Stimulated activated CD4-positive, alpha-beta T cell treated with anti-CD3 and anti-CD28 coated beads, Interleukin-4, amount 100 ng/mL, for 1 hour (primary cell): ENCODE measurements at places on chromosomes 3 and 15.

DNA sequence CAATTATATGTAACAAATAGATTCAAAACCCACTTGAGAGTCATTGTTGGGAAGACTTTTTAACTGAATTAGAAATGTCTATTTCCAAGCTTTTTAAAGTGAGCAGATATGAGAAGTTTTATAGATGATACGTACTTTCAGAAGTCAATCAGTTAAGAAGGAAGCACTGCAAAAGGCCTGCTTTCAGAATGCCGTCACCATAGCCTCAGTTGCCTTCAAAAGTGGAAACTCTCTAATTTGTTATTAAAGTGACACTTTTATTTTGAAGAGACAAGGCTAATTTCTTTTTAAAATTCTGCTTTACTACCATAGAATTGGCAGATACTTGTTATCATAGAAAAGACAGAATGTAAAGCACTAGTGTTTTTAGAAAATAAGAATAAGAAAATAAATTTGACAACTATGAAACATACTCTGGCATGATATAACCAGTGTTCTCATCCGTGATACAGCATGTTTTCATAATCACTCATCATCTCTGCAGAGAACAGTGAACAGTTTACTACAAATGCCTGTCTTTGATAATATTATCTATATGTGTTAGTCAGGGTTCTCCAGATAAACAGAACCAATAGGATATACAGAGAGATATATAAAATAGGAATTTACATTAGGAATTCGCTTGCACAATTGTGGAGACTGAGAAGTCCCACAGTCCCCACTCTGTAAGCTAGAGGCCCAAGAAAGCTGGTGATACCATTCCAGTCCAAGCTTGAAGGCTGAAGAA, 7.0 kb upstream of the PLD1 start:
- no peak for DNase-seq

DNA sequence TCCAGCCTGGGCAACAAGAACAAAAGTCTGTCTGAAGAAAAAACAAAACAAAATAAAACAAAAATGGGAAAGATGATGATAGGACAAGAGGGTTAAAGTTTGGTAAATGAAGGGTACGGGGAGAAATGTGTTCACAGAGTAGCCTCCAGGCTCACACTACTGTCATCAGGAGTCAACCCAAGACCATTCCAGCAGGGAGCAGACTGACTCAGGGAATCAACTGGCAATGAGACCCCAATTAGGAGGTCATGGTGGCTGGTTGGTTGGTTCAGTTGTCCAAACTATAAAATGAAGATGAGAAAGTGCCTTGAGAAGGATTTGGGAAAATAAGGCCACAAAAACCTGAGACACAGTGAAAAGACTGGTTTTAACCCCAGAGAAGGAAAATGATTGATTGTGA, 51.8 kb downstream of the KLHL6 start:
- DNase-seq: no peak

DNA sequence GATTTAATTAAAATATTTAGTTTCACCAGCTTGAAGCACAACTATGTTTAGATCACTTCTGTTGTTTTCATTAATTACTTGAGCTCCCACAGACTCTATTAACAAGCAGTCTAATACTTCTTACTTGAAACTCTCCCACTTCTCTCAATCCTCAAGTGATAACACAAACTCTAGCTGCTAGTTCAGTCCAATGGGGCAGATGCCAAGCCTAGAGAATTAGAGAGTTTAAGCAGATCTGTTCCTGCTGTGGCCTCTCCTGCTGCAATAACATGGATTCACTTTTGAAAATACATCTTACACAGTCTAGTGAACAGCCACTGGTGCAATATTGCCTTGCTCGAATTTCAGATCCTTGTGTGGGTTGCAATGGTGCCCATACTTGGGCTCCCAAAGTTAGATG, 566.4 kb upstream of the SGO1 start:
- no peak for DNase-seq

- no peak for DNase-seq
Observed at GRCh38 chr3:121730940-121731687, 18.4 kb downstream of the GOLGB1 start.

- DNase-seq: no peak
Observed at GRCh38 chr3:180068023-180068422, 31.3 kb upstream of the PEX5L start.

DNA sequence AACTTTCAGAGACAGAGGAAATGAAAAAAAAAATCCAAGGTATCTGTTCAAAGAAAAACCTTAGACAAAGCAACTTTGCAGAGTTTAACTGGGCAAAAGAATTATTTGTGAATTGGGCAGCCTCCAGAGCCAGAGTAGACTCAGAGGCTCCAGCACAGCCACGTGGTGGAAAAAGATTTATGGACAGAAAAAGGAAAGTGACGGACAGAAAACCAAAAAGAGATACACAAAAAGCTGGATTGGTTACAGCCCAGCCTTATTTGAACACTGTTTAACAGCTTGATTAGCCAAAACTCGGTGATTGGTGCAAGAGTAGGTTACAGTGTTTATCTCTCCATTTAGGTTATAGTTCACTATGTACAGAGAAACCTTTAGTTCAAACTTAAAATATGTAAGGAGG, 23.7 kb upstream of the GPD1L start:
- no peak for DNase-seq

- DNase-seq: no peak
Observed at GRCh38 chr3:8001712-8002111, 499.9 kb upstream of the LMCD1 start.

DNA sequence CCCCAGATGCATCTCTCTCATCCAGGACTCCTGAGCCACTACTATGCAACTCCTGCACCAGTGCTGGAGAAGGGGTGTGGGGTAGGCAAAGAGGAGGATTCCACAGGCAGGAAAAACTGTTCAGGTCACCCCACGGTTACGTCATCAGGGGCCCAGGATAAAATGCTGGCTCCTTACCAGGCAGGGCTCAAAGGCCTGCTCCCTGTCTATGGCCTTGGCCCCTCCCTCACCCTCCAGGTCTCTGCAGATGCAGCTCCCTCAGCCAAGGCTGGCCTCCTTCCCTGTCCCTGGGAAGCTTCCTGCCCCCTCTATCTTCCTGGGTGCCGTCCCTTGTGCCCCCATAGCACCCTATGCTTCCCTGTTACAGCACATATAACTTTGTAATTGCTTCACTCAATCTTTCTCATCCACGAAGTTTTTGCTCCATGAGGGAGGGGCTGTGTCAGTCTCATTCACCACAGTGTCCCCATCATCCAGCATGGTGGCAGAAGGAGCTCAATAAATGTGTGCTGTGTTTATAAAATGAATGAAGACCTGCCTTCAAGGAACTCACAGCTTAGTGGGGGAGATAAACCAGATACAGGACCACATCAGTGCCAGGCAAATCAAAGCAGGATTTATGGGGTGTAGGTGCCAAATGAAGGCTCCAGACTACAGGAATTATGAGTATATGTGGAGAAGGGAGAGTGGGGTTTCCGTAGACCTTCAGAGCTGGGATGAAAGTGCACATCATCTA, 18.6 kb downstream of the KBTBD13 start:
- no peak for DNase-seq

- DNase-seq: no peak
Observed at GRCh38 chr3:155369244-155369643, 75.8 kb upstream of the STRIT1 start.

- DNase-seq: no peak
Observed at GRCh38 chr3:111784001-111784400, 75.1 kb upstream of the PHLDB2 start.

- peak; percentile 63 for DNase-seq
Observed at GRCh38 chr3:16286161-16286560, 21.1 kb downstream of the OXNAD1 start.

- peak; percentile 14 for DNase-seq
Observed at GRCh38 chr3:179068779-179069530, 2.7 kb downstream of the ZMAT3 start.

DNA sequence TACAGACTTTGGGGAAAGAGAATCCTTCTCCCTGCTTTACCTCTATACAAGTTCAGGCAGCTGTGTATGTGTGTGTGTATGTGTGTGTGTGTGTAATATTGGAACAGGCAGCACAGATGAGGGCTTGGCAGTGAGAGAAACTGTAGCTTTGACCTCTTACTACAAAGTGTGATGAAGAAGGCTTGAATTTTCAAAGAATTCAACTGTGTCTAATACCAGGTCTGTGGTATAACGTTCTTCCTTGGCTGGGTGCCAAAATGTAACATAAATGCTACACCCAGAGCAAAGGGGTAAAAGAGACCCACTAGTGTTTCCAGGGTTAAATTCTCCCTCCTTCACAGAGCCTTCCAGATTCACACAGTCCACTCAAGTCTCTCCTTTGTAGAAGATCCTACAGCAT, 51.1 kb downstream of the CHST2 start:
- no peak for DNase-seq

GRCh38 chr3:46778101-46778500, 60.4 kb upstream of the PRSS50 start:
- DNase-seq: no peak

DNA sequence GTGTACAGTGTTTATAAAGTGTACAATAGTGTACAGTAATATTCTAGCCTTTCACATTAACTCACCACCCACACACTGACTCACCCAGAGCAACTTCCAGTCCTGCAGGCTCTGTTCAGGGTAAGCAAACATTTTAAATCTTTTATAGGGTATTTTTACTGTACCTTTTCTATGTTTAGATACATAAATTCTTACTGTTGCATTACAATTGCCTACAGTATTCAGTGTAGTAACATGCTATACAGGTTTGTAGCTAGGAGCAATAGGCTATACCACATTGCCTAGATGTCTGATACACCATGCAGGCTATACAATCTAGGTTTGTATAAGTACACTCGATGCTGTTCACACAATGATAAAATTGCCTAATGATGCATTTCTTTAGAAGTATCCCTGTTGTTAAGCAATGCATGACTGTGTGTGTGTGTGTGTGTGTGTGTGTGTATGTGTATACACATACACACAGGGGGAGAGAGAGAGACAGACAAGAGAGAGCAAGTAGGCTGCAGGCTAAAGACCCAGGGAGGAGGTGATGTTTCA, 72.5 kb upstream of the PRR23C start:
- DNase-seq: no peak

GRCh38 chr3:123789160-123789559, 95.0 kb downstream of the MYLK start:
- no peak for DNase-seq

DNA sequence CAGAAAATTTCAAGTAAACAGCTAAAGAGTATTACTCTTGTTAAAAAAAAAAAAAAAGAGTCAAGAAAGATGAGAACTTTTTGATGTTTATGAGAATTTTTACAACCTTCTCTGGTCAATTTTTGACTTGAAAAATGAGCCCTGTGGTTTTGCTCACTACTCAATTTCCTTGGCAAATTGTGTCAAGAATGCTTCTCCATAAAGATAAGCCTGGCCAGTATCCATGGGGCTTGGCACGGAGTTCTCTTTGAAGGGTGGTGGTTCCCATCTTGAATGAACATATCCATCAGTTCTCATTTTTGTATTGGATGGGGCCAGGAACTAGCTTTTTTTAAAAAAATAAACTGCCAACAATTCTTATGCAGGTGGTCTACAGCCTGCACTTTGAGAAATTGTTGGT, 179.9 kb downstream of the RYR3 start:
- DNase-seq: no peak

DNA sequence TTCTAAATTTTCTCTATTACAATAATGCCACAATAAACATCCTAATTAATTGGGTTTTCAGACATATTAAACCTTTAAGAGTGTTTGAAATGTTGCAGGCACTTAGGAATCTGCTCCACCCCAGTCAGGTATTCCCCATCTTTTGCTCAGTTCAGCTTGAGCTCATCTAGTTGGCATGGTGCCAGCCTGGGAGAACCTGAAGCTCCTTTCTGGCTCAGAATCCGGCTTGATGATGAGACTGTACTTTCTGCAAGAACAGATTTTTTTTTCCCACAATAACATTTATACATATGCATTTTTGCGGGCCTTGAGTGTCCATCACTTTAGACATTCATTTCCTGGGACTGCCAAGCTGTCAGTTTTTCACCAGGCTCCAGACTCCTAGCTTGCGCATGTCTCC, 7.7 kb upstream of the OXSR1 start:
- DNase-seq: no peak

GRCh38 chr3:48885753-48886152, 12.9 kb downstream of the SLC25A20 start:
- DNase-seq: no peak

DNA sequence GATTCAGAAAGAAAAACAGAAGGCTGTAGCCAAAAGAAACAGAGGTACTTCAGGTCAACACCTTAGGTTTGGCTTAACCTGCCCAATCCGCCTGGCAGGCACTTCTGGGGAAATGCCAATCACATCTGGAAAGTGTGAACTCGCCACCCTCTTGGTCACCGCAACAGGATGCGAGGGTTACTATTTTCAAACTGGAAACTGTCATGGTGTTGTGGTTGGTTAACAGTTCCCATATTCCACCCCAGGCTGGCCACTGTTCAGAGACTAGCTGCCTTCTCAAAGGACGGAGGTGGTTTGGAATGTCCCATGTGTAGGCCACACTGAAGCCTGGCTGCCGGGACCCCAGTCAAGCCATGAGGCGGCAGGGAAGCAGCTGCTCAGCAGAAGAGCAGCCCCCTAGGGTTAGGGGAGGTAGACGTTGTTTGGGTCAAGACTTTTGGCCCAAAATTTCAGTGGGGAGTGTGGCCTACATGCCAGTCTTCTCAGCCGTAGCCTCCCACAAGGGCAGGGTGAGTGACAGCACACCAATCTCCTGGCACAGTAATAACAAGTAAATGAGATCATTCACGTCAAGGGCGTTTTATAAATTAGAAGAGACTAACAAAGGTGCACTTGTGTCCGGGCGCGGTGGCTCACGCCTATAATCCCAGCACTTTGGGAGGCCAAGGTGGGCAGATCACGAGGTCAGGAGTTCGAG, 54.6 kb downstream of the UMPS start:
- no peak for DNase-seq

DNA sequence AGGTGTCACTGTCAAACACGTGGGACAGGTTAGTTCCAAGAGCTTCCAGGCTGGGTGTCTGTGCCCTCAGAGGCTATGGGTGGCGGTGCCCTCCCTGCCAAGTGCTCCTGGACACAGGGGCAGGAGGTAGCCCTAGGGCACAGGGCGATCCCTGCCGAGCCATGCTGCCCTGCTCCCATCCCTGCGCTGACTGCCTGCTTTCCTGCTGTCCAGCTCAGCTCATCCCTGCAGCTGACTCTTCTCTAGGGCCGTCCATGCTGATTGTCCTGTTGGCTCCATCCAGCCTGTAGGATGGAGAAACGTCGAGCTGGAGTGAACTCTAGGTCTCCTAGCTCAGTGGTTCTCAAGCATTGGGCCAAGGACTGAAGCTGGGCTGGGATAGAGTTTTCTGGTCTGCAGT, 3.7 kb downstream of the PDIA5 start:
- no peak for DNase-seq

GRCh38 chr3:52609316-52609815, 73.0 kb downstream of the UQCC5 start:
- DNase-seq: no peak
